Stimulated activated CD8-positive, alpha-beta memory T cell treated with anti-CD3 and anti-CD28 coated beads, Interleukin-2, amount 100 ng/mL, for 1 hour (primary cell): ENCODE measurements at places on chromosomes 1 and 21.

GRCh38 chr1:38026592-38027200 lies 14.2 kb downstream of the UTP11 start:
- no peak for DNase-seq

GRCh38 chr21:20943561-20943997 lies 54.6 kb upstream of the NCAM2 start:
- DNase-seq, result no peak

- DNase-seq, result no peak
Measured at GRCh38 chr21:29708401-29708800, 231.4 kb downstream of the GRIK1 start.

- DNase-seq, result no peak
Measured at GRCh38 chr1:199272139-199272544, 633.3 kb downstream of the PTPRC start.

DNA sequence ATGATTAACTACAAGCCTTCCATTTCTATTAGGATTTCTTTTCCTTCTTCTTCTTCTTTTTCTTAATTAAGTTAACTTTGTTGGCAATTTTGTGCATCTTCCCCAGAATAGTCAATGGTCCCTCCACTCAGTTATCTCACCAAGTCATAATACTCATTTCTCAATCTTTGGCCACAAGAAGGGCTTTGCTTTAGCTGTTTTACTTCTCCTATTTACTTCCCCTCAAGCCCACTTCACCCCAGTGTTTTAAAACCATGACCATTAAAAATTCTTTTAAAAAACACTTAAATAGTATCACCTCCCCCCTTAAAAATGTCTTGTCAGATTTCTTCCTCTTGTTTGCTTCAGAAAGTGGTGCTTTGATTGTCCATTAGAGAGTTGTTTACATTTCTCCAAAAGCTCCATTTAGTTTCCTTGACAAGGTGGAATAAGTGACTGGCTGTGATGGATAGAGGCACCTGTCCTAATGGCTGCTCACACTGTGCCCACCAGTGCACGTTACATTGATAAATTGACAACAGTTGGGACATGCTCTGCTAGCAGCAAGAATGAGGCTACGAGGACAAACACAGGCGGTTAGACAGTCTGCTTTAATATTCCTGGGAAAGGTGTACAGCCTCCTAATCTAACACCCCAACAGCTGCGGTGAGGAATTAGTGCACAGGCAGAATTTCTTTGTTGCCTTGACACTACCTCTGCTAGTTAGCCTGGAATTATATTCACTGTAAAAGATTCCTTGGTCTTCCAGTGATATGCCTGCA lies 354.7 kb downstream of the LMO4 start:
- DNase-seq, result no peak

GRCh38 chr1:37629726-37630425 lies 4.8 kb downstream of the RSPO1 start:
- no peak for DNase-seq

GRCh38 chr1:207882692-207883091 lies 28.2 kb downstream of the CD34 start:
- DNase-seq, result no peak

DNA sequence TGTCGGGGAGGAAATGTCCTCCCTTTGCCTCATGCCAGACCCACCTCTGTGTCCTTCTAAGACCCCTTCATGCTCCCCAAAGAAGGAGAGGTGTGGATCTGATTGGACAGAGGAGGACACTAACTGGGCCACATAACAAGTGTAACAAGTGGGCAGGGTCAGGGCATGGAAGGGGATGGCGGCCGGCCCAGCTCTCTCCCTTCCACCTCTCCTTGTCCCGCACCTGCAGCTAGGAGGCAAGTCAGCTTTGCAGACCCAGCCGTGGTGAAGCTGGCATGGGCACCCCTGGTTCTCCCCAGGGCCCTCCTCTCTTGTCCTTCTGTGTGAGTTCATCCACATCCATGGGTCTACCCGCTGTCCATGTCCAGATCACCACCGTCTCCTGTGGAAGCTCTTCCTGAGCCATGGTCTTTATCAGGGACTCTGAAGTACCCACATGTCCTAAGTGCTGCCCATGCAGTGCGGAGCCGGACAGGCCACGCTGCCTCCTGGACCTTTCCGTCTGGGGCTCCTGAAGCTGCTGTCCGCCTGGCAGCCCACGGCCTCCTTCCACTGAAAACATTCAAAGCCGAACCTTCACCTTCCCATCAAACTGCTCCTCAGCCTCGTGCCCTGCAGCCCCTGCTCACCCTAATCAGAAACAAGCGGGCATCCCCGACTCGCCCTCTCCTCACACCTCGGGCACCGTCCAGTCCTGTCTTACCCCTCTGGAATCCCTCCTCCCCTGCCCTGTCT lies 460.5 kb downstream of the PTPRU start:
- no peak for DNase-seq

DNA sequence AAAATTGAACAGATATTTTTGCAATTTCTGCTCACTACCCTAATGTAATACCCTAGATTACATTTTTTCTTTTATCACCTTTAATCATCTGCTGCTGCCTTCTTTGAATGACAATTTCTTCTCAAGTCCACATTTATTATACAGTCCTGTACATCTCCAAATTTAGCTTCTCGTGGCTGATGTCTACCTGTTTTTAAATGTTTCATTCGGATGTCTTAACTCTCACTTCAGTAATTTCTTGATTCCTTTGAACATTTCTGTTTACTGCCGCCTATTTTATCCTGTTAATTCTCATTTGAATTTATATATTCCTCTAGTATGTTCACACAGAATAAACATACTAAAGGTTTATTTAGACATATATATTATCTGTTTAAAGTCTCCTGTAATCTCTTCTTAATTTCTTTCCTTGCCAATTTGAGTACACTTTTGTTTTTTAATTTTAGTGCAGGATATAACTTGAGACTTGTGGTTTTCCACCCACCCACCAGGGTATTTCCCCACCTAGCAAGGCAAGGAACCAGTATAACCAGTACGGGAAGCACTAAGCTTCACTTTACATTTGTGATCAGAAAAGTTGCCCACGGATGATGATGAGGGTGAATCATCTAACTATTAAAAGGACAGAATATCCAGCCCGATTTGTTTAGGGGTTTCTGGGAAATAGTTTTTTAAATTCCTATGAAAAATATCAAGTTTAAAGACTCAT lies 12.7 kb downstream of the INSL5 start:
- DNase-seq, result peak; percentile 17

- DNase-seq, result no peak
Measured at GRCh38 chr1:222592171-222592570, 2.4 kb upstream of the TAF1A start.

DNA sequence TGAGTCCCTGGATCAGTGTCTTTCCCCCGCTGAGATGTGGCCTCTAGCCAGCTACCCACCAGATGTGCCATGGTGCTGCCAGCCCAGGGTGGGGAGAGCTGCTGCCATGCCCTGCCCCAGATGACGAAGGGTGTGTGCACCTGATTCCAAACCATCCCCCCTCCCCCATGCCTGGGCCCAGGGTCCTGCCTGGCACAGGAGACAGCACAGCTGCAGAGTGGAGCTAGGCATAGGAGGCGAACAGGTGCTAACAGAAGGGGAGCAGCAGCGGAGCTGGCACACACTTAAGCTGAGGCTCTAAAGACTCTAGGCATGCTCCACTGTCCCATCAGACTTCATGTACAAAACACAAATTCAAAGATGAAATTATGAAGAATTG lies 9.0 kb upstream of the LDLRAP1 start:
- DNase-seq, result no peak

GRCh38 chr1:152448095-152448494 lies 34.0 kb upstream of the CRNN start:
- no peak for DNase-seq

DNA sequence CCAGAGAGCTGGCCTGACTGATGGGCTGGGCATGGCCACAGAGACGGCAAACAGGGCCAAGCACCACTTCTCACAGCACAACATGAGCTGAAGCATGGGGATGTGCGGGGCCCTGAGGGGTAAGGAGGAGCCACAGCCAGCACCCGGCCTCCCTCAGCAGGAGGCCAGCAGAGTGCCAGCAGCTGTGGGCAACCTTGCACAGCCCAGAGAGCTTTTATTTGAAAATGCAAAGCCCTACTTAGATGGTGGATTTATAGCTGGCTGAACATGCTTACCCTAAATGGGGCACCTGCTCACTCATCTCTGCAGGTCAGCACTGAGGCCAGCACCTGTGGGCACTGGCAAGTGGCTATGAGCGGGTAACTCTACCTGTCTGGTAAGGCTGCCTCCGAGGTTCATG lies 44.1 kb downstream of the SLC66A1 start:
- no peak for DNase-seq

GRCh38 chr1:111723871-111724270 lies 15.3 kb downstream of the INKA2 start:
- DNase-seq, result no peak

DNA sequence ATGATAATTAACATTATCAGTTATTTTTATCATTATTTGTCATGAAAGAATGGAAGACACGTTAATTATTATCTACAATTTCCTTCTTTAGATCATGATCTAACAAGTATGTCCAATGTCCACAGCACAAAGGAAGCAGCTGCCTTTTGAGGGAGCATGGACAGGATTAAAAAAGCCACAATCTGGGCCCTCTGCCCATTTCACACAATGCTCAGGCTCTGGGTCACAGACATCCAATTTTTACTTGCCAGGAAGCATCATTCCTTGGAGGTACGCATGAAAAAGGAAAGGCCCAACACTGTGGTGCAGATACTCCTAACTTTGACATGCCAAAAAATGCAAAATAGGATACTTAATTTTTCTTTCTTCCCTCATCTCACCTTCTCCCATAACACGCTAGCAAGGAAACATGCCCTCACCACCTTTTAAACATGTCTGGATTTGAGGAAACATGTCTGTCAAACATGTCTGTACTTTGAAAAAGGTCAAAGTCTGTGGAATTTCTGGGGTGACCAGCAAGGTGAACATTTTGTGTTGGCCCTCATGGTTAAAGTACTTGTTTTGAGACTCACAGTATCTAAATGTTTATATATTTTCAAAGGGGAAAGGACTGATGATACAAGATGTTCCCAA lies 40.0 kb downstream of the GADD45A start:
- no peak for DNase-seq

- no peak for DNase-seq
Measured at GRCh38 chr1:220983877-220984635, 104.8 kb downstream of the HLX start.

DNA sequence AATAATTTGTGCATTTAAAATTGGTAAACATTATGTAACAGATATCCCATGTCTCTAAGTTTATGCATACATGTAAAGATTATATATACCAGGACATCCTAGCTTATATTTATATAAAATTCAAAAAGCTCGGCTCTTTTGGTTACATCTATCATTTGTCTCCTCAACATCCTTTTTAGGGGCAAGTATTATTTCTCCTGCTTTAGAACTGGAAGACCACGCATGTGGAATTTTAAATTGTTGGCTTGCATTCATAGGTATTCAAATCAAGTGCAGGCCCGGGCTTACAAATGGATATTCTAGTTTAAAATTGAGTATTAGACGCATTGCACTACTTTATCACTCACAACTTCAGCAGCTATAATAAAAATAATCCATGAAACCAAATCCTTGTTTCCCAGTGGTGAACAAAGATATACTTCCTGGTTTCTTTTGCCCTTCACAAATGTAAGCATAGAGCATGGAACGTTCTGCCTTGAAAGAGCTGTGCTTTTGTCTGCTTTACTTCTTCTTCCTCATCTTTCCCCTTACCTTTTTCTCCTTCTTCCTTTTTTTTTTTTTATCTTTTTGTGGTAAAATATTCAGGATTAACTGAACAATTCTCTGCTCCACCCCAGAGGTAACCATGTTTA lies 57.1 kb downstream of the DDAH1 start:
- DNase-seq, result no peak

DNA sequence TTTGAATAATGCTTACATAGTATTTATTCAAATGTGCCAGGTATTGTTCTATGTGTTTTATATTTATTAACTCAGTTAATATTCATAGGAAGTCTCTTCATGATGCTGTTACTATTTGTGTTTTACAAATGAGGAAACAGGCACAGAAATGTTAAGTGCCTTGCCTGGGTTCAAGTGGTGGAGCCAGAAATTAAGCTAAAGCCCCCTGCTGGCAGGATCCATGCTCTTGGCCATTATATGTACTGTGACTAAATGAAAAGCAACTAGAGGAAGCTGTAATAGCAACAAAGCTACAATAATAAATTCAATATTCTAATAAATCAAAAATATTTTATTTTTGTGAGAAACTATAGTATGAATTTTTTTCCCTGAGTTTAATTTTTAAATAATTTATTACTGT lies 30.0 kb downstream of the IARS2 start:
- DNase-seq, result no peak

DNA sequence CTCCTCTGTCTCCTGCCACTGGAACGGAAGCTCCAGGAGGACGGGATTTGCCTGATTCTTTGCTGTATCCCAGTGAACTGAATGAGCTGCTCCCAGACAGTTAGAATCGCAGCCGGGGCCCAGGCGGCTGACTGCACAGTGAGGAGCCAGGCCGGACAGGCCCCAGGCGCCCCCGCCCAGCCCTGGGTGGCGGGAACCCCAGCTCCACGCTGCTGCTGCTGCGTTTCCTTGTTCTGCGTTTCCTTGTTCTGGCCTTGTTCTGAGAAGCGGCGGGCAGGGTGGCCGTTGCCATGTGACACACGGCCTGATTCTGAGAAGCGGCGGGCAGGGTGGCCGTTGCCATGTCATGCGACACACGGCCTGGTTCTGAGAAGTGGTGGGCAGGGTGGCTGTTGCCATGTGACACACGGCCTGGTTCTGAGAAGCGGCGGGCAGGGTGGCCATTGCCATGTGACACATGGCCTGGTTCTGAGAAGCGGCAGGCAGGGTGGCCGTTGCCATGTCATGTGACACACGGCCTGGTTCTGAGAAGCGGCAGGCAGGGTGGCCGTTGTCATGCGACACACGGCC lies 56.2 kb downstream of the SLC37A1 start:
- DNase-seq, result no peak

DNA sequence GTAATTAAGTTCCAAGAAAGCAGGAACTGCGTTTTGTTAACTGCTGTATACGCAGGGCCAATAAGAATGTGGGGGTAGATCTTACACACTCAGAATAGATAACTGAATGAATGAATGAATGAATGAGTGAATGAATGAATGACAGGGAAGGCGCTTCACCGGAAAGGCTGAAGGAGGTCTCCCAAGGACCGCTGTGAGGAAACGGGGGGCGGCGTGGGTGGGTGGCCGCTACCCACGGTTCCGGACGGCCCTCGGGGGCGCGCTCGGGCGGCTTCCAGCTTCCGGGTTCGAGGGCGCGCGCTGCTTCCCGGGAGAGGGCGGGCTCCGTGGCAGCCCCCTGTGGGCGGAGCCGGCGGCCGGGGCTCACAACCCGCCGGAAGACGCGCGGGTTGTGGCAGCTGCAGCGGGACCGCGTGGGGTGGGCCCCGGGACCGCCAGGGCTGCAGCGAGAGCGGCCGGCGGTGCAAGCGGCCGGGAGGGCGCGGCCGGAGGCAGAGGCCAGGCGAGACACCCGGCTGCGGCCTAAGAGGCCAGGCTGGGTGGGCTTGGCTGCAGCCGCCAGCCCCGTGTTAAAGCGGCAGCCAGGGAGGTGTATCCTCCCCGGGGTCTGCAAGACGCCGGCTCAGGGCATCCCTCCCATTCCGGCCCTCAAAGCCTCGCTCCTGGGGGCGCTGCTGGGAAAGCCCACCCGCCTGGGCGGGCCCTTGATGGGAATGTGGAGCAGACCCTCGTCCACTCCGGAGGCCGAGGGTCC lies at the start of gene ZFP69:
ZFP69 (plus strand) TSS at position 367 of the 754 bp plus-strand sequence. CDS start 2,072 bp downstream, outside the sequence.
- DNase-seq, result peak; percentile 38
